T-helper 1 cell (primary cell): ENCODE measurements at places on chromosomes 7 and 10.

DNA sequence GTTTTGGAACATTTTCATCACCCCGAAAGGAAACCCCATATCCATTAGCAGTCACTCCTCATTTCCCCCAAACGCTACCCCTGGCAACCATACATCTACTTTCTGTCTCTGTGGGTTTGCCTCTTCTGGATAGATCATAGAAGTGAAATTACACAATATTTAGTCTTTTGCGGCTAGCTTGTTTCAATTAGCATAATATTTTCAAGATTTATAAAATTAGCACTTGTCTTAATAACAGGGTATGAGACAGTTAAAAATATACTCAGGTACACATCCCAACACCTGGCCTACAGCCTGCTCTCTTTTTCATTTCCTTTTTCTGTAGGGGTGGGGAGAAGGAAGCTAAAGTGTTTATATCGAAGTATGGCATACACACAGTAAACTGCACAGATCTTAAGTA lies 81.4 kb upstream of the LRGUK start:
- DNase-seq: no peak

DNA sequence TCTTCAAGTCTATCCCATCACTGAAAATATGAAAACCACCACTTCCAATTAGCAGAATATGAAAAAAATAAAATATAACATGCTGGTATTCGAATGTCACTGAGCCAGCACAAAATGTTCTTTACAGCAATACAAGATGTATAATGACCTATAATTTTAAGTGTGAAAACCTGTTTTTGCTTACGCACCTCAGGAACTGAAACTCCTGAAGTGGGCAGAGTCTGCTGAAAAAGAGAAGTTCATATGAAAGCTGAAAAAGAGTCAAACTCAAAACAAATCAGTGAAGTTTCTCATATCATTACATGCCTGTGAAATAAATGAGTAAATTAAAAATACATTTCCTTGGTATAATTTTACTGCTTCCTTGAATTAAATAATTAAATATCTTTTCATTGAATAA lies 272.5 kb downstream of the DGKB start:
- no peak for DNase-seq

DNA sequence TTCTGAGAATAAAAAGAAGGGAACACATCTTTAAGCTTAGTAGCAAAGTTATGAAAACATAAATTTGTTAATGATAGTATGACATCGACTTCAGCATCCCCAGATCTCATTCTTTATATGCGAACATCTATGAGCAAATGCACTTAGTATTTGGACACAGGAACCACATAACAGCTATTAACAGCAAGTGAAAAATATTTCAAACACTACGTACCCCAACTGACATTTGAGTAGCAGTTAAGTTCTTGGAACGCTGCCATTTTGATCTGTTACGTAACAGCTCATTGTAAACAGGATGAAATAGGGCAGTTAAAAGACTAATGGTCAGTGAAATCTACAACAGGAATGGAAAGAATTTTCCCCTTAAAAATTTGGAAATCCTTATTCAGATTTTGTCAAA lies 428.9 kb downstream of the TNS3 start:
- no peak for DNase-seq

- DNase-seq: no peak
These were observed 82.5 kb upstream of the SEM1 start for GRCh38 chr7:96792115-96792514.

DNA sequence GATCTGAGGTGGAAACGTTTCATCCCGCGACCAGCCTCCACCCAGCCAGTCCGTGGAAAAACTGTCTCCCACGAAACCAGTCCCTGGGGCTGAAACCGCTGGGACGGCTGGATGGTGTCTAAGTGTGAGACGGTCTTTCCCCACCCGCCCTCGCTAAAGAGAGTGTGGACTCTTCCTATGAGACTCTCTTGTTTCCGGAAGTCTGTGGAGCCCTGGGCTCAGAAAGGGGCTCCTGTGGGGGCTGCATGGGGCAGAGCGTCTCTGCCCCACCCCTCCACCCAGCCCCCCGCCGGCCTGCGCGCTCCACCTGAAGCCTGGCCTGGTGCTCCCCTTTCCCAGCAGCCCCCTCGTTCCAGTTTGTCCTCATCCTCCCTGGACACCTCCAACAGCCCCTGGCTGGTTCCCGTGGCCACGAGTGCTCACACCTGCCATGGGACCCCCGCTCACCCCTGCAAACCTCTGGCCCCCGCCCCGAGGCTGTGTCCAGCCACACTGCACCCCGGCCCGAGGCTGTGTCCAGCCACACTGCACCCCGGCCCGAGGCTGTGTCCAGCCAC lies 28.7 kb downstream of the CFAP46 start:
- DNase-seq: no peak

GRCh38 chr7:149727053-149727898 lies 46.1 kb downstream of the ZNF467 start:
- DNase-seq: no peak

DNA sequence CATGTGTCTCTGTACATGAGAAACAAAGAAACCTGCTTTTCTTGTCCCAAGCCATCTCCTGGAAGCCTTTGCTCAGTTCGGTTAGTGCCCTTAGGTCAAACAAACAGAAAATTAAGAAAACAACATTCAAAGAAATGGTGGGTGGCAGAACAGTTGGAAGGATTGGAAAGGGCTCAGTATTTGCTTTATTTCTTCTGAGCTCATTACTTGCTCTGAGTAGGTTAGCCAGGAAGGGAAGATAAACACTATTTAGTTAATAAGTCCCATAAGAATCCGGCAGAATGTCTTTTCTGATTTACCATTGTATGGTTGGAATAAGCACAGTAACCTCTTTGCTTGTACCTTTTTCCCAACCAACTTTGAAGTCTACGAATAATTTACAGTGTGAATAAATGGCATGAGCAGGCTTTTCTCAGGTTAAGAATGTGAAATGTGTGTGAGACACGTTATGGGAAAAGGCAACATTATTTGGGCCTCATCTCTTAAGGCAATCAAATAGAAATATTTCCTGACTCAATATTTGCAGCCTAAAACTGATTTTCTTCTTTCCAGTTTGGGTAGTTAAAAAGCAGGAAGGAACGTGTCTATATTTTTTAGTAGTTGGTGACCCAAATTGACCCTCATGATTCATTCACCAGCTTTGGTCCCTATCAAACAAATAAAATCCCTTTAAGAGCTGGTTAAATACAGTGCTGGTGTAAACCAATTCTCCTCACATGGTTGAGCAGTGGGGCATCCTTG lies 158.5 kb downstream of the DKK1 start:
- DNase-seq: no peak

DNA sequence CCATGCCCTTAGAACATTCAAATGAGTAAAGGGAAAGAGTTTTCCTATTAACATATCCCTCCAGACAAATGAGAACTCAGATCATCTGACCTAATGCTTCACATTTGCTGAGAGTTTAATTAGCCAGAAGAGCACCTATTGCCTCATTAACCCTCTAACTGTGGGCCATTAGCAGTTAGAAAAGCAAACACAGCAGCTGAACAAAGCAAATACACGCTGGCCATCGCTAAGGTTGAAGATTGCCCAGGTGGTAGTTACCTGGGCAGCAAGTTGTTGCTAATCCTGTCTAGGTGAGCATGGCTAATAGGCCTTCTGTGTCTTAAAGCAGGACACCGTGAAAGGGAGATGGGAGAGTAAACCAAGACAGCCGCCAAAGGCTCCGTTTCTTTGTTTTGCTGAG lies 49.9 kb upstream of the UCN3 start:
- DNase-seq: no peak

- DNase-seq: no peak
These were observed 134.4 kb upstream of the CDK1 start for GRCh38 chr10:60643874-60644273.

GRCh38 chr7:145082366-145083161 lies 246.7 kb upstream of the TPK1 start:
- no peak for DNase-seq

DNA sequence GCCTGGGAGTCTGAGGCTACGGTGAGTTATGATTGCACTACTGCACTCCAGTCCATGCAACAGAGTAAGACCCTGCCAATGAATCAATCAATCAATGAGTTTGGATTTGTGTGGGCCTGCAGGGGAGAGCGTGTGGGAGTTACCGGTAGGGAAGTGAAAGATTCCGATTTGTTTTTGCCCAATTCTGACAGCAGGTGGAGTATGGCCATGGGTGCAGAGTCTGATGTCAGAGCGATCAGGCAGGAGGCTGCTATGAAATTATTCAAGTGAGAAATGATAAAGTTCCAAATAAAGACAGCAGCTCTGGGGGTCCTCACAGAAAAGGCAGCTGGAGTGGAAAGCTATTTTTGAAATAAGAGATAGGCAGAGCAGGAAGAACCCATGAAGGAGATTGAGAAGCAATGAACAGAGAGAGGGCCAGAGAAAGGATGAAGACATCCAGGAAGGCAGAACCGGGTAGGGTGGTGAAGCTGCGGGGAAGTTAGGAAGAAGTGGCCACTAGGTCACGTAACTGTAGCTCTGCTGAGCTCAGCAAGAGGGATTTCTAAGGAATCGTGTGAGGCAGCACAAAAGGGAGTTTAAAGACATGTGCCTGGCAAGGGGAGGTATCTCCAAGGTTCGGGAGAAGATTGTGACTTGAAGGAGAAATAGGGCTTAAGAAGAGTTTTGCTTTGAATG lies 93.7 kb upstream of the NMT2 start:
- no peak for DNase-seq

- DNase-seq: no peak
These were observed 277.0 kb downstream of the MALRD1 start for GRCh38 chr10:19325581-19325980.

GRCh38 chr7:124700655-124701054 lies 64.9 kb downstream of the GPR37 start:
- DNase-seq: no peak
